CD8-positive, alpha-beta T cell (primary cell): ENCODE measurements at places on chromosomes 11 and 22.

DNA sequence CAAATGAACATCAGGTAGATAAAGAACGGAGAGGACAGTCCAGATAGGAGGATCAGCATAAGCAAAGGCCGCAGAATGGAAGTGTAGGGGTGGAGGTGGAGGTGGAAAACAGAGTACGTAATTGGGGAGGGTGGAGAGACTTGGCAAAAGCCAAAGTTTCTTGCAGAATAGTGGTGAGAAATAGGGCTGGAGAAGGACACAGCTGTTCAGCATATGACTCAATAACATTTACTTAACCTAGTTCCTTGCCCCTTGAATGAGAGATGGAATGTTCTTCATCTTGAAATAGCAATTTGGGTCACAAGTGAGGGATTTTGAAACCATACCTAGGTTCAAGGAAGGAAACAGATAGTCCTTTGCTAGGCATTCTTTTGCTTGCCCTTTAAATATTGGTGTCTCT is 235.9 kb upstream of the ARHGAP20 start:
- DNase-seq: no peak

- DNase-seq: no peak
Observed at GRCh38 chr11:19923626-19924025, 211.0 kb downstream of the NAV2 start.

DNA sequence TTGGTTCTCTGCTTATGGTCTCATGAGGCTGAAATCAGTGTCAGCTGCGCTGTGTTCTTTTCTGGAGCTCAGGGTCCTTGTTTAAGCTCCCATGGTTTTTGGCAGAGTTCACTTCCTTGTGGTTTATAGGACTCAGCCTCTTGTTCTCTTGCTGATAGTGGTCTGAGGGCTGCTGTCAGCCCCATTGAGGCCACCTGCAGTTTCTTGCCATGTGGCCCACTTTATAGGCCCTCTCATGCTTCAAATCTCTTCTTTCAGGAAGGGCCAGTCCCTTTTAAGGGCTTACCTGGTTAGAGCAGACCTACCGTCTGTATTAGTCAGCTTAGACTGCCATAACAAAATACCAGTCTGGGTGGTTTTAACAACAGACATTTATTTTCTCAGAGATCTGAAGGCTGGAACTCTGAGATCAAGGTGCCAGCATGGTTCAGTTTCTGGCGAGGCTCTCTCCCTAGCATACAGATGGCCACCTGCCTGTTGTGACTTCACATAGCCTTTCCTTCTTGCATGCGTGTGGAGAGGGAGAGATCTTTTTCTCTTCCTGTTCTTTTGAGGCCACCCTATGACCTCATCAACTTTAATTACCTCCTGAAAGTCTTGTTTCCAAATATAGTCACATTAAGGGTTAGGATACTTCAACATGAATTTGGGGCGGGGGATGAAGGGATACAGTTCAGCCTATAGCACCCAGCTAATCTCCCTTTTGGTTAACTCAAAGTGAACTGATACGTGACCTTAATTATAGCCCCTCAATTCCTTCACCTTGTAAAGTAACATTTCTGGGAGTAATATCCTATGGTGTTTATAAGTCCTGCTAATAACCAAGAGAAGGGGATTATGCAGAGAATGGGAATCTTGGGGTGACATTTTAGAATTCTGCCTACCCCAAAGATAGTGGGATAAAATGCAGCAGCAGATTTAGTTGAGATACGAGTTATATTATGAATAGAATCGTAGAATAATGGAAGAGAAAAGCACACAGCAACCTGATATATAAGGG is 131.8 kb downstream of the UVRAG start:
- DNase-seq: no peak

DNA sequence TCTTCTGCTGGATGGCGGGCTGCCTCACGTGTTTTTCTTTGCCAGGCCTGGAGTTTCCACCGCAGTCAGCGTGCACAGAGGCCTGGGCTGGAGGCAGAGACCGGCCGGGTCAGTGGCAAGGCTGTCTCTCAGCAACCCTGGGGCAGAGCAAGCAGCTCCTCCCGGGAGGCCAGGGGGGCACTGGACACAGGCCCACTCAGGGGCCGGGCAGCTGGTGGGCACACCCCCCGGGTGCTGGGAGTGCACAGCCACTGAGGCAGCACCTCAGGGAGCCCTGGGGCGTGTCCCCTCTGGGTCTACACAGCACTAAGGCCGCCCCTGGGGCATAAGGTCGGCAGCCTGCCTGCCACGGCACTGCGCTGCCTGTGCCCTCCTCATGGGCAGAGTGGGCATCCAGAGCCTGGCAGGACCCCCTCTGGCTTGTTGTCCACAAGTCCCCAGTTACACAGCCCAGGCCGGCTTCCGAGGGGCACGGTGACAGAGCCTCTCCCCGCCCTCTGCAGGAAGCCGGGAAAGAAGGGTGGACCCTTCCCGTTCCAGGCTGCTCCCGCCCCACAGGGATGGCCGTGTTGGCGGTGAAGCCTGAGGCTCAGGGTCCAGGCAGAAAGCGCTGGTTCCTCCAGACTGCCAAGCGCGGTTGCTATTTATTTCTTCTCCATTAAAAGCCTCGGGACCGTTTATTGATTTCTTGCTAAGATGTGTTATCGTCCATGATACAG is 18.5 kb upstream of the TH start:
- DNase-seq: no peak

DNA sequence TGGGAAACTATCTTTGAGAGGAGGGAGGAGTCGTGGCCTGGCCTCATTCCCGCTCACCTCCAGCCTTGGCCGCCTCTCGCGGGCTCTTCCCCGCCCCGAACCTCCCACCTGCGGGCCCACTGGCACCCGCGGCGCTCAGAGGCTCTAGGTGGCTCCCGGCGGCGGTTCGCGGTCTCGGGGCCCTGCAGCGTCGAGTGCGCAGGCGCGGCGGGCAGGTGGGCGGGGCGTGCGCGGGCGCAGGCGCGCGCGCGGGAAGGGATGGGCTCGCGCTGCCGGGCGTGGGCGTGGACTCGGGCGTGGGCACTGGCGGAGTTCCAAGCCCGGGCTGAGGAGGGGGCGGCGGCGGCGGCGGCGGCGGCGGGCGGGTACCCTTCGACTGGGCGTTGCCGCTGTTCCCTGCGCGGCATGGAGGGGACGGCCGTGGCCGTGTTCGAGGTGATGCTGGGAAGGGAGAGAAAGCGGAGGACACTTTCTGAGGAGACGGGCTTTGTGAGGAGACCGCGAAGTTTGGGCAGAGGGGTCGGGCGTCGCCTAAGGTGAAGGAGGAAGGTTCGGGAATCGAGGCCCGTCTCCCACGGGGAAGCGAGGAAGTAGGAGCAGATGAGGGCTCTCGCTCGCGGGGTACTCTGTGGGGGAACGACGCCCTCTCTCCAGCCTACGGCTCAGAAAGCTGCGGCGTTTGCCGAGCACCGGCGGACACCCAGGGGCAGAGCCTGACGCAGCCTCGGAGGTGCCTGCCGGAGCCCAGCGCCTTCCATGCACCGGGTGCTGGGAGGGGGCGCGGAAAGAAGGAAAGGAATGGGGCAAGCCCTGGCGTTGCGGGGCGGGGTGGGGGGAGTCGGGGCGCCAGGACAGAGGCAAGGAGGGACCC is 15.7 kb upstream of the SPTBN2 start:
- peak; percentile 93 for DNase-seq

GRCh38 chr11:122100756-122101080 is 15.3 kb downstream of the BLID start:
- DNase-seq: no peak

GRCh38 chr22:41240377-41241132 is at the start of gene CHADL:
Gene CHADL, minus strand, starts transcription at chr22:41240931. Its CDS starts 50 bp downstream, at chr22:41240881.
- DNase-seq: no peak

DNA sequence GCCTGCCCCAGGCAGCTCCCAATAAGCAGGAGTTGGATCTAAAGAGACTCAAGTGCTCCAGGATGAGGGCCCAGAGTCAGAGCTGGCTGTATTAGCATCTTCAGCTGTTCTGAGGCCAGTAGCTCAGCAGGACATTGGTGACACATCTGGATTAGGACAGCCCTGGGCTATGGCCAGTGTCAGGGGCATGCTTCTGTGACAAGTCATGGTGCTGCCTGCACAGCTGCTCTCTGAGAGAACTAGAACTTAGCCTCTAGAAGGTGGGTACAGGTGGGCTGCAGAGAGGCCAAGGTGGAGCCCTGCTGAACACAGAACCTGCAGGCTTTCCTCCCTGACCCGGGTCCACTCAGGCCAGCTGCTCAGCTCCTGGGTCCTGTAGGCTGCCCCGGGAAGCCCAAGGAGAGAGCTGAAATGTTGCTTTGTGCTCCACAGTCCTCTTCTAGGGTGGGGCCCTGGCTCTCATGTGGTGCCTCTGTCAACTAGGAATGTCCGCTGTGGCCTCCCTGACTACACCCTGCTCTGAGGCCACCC is 426.9 kb downstream of the SOX6 start:
- DNase-seq: no peak

DNA sequence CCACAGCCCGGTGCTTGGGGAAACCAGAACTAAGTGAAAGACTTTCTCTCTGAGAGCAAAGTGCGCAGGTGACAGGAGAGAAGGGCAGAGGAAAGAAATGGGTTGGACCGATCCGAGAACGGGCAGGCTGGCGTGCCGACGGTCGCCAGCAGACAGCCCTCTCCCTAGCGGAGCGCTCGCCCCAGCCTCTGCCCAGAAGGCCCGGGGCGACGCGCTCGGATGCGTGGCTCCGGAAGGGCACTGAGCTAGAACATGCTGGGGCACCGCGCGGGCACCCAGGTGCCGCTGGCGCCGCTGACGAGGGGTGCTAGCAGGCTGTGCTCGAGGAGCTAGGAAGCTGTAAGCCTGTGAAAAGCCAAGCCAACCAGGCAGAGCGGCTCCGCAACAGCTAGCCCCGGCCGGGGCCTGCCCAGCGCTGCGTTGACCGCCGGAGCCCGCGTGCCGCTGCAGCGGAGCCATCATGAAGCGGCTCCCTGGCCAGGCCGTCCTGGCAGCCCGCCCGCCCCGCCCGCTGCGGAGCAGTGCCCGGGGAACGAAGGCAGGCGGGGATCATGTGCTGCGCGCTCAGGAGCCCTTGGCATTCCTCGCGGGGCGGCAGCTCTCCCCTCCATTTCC is 22.1 kb upstream of the RRAS2 start:
- DNase-seq: peak; percentile 24

- peak; percentile 53 for DNase-seq
Observed at GRCh38 chr11:13486926-13487660, 8.7 kb downstream of the PTH start.

DNA sequence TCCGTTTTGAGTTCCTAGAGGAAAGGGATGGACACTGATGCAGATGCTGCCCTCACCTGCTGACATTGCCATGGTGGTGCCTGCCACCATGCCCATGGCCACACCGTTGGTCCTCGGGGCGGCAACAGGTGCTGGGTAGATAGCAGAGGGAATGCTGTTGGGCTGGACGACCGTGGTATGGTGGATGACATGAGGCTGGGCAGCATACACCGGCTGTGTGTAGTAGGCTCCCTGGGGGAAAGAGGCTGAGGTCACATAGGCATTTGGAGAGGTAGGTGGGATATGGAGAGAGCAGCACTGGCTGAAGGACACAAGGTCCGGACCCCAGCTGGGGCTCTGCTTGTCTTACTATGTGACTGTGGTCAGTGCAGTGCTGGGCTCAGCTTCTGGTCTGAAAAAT is 33.2 kb downstream of the RELT start:
- no peak for DNase-seq

- no peak for DNase-seq
Observed at GRCh38 chr11:83174008-83174407, 17.1 kb downstream of the PCF11 start.

GRCh38 chr22:17815703-17816254 is 41.5 kb upstream of the BID start:
- no peak for DNase-seq

DNA sequence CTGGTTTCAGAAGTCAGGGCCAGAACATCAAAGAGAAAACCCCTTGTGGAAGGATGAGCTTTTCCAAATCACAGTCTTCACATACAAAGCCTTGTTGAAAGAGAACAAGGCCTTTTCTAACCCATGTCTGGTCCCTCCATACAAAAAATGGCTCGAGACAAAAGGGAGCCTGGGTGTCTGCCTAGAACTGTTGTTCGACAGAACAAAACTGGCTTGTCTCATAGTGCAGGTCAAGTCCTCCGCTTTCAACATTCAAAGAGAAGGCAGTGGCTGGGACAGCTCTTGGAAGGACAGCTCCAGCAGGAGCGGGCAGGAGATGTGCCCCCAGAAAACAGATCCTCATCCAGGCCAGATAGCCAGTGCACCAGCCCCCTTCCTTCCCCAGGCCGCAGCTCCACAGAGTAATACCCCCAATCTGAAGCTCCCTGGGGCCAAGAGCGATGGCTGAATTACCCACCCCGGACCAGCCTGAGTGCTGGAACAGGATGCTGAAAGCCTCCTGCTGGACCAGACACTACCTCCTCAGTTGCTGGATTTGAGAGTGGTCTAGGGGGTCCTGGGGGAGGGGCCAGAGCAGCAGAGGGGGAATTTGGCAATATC is 27.6 kb downstream of the USH1C start:
- DNase-seq: no peak

DNA sequence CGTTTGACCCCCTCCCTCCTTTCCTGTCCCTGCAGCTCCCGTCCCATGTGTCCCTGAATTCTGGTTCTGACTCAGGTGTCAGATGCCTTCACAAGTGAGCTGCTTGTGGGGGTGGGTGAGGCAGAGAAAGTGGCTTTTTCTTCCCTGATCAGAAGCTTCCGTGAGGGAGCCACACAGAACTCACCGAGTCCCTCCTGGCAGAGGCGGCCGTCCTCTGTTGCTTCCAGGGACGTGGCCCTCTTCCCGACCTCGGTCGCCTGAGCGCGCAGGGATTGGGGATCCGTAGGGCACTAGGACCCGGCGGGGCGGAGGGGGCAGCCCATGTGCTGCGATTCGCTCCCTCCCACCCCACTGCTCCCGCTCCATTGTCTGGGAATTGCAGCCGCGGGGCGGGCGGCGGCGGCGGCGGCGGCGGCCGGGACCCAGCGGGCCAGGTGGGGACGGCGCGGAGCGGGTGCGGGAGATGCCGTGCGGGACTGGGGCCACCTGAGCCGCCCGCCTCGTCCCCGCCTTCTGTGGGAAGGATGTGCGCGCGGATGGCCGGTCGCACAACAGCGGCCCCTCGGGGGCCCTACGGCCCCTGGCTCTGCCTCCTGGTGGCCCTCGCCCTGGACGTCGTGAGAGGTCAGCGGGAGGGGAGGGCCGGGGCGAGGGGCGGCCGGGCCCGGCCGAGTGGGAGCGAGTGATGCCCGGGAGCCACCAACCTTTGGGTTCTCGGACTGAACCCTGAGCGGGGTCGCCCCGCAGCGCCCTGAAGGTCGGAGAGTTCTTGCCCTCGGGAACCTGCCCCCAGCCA is at the start of gene TMEM132A:
TSS of gene TMEM132A (plus strand) at position 351 of the 796 bp plus-strand sequence. CDS start at position 525, 174 bp downstream.
- DNase-seq: no peak

DNA sequence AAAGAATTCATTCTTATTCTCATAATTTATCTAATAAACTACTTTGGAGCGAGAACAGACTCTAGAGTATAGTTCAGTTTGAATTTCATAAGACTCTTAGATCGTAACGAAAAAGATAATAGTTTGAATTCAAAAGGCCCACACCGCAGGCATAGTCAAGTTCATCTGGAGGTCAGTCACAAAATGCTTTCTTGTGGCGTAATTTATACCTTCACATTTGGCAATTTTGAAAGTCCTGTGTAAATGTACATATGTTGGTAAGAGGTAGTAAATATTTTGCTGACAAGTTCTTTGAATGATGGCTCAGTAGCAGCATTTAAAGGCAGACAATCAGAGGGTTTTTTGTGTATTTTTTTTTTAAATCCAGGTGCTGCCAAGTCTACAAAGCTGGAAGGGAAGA is 88.1 kb downstream of the TEAD1 start:
- no peak for DNase-seq

- no peak for DNase-seq
Observed at GRCh38 chr11:119525180-119525866, 102.4 kb upstream of the THY1 start.
